ENCODE measurements at places on chromosomes 3 and 15.

GRCh38 chr15:89899295-89899945, 5.6 kb upstream of the AP3S2 start:
- DNase-seq: no peak

GRCh38 chr3:39141171-39141995, 12.0 kb downstream of the CSRNP1 start:
- no peak for DNase-seq

- DNase-seq: no peak
These were observed 2.1 kb upstream of the ISY1 start for GRCh38 chr3:129162729-129163579.

- DNase-seq: peak; percentile 93
These were observed 5.5 kb downstream of the SMAD6 start for GRCh38 chr15:66707310-66708082.

GRCh38 chr3:100976611-100977010, 16.6 kb downstream of the ABI3BP start:
- DNase-seq: no peak

GRCh38 chr3:184172681-184173373, 1.8 kb upstream of the AP2M1 start:
- no peak for DNase-seq

DNA sequence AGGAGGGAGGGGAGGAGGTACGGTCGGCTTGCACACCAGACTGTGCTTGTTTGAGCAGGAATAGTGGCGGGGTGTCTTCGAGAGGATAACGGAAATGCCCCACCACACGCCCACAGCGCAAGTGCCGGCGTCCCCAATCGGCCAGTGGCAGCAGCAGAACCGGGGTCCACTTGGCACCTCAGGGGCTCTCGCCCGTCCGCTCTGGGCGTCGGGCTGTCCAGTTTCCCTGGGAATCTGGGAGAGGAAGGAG, 53.7 kb downstream of the CCDC54 start:
- DNase-seq: no peak

DNA sequence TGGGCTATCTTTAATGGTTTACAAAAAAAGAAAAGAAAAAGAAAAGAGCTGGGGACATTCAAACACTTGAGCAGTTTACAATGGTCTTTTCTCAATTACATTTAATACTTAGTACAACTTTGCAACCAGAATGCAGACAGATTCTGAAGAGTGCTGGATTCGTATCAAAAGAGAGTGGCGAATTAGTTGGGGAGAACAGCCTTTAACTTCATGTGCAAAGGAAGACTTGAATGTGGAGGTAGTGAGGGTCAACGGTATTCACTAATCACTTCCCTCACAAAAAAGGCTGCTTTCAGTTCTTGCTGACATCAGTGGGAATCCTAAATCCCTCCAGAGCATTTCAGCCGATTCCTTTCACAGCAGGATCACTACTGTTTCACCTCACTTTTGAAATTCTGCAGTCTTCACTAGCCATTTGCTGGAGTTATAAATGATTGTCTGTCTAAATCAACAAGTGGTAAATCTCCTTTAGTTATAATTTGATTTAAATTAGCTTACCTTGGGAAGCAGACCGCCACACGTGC, 323.0 kb upstream of the SEMA6D start:
- no peak for DNase-seq

GRCh38 chr3:188241072-188241471, 87.1 kb downstream of the LPP start:
- DNase-seq: no peak

DNA sequence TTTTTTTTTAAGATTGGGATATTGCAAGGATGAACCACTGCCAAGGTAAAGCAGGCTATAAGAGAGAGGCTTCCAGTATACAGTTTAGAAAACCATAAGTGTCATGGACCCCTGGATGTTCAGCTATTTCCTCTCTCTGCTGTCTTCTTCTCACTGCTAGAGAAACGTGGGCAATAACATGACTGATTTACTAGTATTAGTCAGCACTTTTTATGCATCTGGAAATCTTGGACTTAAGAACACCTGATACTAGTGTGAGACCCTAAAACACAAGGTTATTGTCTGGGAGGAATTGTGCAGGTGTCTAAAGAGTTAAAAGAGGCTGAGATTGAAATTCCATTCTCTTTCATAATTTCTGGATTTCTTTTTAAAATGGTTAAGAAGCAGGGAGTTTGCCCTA, 460.6 kb upstream of the MCTP2 start:
- no peak for DNase-seq

DNA sequence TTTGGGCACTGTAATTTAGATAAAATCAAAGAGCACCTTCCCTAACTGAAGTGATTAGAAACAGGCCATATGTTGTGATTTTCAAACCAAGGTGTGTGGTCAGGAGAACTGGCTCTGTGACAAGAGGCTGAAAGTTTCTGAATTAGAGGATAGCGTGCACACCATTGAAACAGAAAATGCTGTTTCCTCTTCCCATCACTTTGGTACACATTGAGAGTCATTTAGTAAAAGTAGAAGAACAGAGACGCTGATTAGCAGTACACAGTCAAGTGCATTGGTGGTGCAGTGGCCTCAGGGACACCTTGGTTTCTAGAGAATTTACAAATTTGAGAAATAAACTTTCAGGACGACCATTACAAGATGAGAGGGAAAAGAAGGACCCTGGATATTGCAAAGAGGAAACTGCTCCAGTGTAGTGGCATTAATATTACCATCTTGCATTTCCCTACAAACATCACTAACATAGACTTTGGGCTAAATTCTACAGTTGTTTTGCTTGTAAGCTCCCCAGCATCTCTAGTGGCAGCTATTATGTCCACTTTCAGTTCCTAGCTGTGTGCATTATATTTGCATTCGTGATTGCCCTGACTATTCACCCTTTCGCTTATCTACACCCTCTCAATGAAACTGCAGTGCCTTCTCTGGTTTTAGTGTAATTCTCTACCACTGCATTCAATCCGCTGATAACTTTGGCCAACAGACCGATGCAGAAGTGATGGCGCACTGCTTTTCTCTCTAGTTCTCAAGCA, 728.1 kb upstream of the GRM7 start:
- DNase-seq: no peak

DNA sequence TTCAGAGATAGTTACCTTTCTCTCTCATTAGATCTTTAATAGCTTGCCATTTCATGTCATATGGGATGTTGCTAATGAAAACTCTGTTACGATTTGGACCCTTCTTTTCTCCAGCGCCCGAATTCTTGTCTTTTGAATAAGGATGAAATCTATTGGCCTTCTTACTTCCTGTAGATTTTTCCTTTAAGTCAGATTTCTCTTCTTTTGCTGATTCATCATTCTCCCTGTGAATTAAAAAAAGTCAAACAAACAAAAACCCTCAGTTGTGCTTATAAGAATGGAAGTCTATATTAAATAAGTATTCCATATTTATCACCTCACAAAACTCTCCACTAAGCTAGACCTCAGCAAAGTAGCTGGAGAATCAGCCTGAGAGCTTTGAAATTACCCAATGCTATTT, 9.5 kb downstream of the MYEF2 start:
- no peak for DNase-seq

- DNase-seq: no peak
These were observed 3.0 kb downstream of the SLC51A start for GRCh38 chr3:196219194-196219969.

DNA sequence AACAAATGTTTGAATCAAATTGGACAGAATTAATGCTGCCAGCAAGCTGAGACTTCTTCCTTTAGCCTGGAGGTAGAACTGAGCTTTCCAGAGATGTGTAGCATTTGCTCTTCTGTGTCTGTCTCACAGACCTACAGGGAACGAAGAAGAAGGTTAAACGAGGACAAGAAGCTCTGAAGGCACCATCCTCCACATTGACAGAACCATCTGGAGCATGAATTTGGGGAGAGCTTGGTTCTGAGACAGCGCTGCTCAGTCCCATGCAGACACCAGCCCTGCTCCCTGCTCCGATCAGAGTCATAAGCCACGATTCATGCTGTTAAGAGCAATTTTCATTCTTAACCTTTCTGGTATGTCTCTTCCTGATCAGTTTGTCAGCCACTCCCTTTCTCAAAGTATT, 7.7 kb upstream of the KY start:
- DNase-seq: no peak

GRCh38 chr15:65207280-65207840, 3.9 kb downstream of the CILP start:
- no peak for DNase-seq

DNA sequence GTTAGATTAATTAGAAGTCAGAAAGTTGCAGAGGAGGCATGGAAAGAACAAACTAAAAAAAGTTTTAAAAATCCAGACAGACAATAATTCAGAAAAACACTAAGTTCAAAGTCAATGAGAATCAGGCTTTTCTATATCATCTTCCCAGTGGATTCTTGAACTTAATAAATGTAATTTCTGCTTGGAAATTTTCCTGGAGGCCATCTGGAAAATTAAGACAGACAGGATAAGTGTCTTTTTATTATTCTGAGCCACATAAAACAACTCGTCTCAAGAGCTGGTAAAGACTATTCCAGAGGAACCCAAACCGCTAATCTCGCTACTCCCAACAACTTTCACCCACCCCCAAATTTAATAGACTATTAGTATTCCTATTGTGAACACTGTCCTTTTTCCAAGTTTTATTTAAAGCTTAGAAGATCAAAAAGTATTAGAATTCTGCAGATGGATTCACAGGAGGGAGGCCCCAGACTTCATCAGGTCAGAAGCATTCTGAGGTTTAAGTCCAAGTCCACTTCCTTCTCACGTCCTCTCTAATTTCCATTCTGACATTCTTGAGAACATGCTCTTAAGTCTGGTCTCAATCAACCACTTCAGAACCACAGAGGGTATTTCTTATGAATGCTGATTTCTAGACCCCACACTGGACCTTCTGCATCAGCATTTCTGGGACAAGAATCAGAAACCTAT, 61.3 kb downstream of the ERC2 start:
- no peak for DNase-seq

GRCh38 chr15:43880406-43881194, 53.8 kb downstream of the WDR76 start:
- DNase-seq: no peak

- no peak for DNase-seq
These were observed 191.3 kb downstream of the ADAMTSL3 start for GRCh38 chr15:83845230-83845629.

- no peak for DNase-seq
These were observed 330.6 kb upstream of the MCTP2 start for GRCh38 chr15:93900476-93901400.

GRCh38 chr3:182292591-182292990, 500.7 kb upstream of the ATP11B start:
- DNase-seq: no peak

GRCh38 chr15:75348562-75349350, 1.9 kb downstream of the NEIL1 start:
- no peak for DNase-seq

- no peak for DNase-seq
These were observed 140.8 kb downstream of the UNC13C start for GRCh38 chr15:54119051-54119450.

DNA sequence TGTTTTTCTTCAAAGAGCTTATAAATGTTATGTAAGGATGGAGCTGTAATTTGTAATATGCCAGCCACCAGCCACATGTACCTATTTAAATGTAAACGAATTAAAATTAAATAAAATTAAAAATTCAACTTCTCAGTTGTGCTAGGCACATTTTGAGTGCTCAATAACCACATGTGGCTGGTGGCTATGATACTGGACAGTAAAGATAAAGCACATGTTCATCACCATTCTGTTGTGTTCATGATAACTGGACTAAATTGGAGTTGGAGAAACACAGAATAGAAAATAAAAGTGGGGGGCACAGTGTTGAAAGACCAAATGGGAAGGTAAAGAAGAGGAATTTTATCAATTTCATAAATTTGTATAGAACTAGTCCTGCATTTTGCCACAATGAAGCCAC, 49.8 kb upstream of the DAZL start:
- DNase-seq: no peak

All from NCI-H1105 (cell line).